HCT116 (cell line): ENCODE measurements at places on chromosomes 11 and 22. TPM values are rescaled to one million over a fixed set of nuclear protein-coding genes. Genes with fewer than 3 reads are reported as not detected.

- DNase-seq = no peak
Observed at GRCh38 chr11:100753172-100753543, 66.1 kb downstream of the ARHGAP42 start.

GRCh38 chr11:115924744-115925567 is 420.7 kb upstream of the CADM1 start:
- no peak for DNase-seq

DNA sequence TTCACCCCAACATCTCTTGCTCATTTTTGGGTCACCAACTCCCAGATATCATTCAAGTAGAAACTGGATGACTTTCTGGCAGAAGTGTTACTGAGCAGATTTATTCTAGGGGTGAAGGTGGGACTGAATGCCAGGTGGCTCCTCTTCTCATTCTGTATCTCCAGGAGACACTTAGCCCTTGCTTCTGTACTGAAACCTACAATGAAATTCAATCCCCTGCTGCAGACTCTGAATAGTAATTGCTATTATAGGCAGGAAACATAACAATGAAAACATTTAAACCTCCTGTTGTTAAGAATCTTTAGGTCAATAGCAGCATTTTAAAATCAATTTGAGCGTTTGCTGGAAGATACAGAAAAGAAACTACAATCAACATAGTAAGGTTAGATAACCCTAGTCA is 879.4 kb upstream of the TENM4 start:
- no peak for DNase-seq

- DNase-seq = no peak
Observed at GRCh38 chr22:38937036-38937435, 20.4 kb upstream of the APOBEC3A start.

The TUBA8 gene
- total RNA-seq = 2.3 TPM
